Transverse colon (tissue), 4 donors: ENCODE measurements at places on chromosomes 1 and 21. TPM values are rescaled to one million over a fixed set of nuclear protein-coding genes. Genes with fewer than 3 reads are reported as not detected.

DNA sequence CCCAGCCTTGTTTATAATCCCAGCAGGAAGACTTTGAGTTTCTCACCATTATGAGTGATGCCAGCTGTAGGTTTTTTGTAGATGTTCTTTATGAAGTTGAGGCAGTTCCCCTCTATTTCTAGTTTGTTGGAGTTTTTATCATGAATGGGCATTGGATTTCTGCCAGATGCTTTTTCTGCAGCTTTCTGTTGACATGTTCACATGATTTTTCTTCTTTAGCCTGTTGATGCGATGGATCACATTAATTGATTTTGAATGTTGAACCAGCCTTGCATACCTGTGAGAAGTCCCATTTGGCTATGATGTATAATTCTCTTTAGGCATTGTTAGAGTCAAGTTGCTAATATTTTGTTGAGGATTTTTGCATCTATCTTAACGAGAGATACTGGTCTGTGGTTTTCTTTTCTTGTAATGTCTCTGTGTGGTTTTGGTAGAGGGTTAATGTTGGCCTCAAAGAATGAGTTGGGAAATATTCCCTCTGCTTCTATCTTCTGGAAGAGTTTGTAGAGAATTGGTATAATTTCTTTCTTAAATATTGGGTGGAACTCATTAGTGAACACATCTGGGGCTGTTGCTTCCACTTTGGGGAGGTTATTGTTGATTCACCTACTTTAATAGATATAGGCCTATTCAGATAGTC, 33.2 kb downstream of the ZBTB40 start:
- no peaks in the 10 kb centered on the region for H3K27me3 ChIP-seq
- no peak overlapping the region for H3K27ac ChIP-seq
- no peak overlapping the region for H3K4me3 ChIP-seq

- H3K27me3 ChIP-seq: no peaks in the 10 kb centered on the region
- DNase-seq: no peak
- no peak overlapping the region for H3K4me3 ChIP-seq
- H3K36me3 ChIP-seq: no peaks in the 10 kb centered on the region
- H3K4me1 ChIP-seq: no peaks in the 10 kb centered on the region
Measured at GRCh38 chr1:7587773-7588456, 183.2 kb upstream of the VAMP3 start.

DNA sequence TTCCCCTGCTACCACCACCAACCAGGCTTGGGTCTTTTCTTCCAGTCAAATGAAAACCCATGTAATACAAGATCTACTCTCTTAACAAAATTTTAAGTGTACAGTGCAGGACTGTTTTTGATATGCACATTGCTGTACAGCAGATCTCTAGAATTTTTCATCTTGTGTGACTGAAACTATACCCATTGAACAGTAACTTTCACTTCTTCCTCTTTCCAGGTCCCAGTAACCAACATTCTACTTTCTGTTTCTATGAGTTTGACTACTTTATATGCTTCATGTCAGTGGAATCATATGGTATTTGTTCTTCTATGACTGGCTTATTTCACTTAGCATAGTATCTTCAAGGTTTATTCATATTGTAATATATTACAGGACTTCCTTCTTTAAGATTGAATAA, 45.3 kb upstream of the PLPPR4 start:
- no peaks in the 10 kb centered on the region for H3K36me3 ChIP-seq
- no peaks in the 10 kb centered on the region for H3K27me3 ChIP-seq
- no peak overlapping the region for H3K27ac ChIP-seq
- no peak overlapping the region for H3K4me3 ChIP-seq
- H3K4me1 ChIP-seq: no peaks in the 10 kb centered on the region

- H3K4me1 ChIP-seq: peaks cover 34% of the 10 kb centered on the region
- DNase-seq: no peak
- H3K27ac ChIP-seq: peak overlapping the region; percentile 90
- peak overlapping the region; percentile 69 for H3K4me3 ChIP-seq
Measured at GRCh38 chr1:34858901-34859445, 576 bp downstream of the SMIM12 start.

- no peaks in the 10 kb centered on the region for H3K27me3 ChIP-seq
- peak overlapping the region; percentile 94 for H3K27ac ChIP-seq
- no peak for DNase-seq
- H3K4me1 ChIP-seq: peaks cover 23% of the 10 kb centered on the region
Measured at GRCh38 chr1:225921734-225922709, 2.0 kb downstream of the PYCR2 start.

GRCh38 chr1:30929944-30930525, 21.5 kb upstream of the SDC3 start:
- DNase-seq: no peak
- no peaks in the 10 kb centered on the region for H3K27me3 ChIP-seq
- H3K4me1 ChIP-seq: peaks cover 4% of the 10 kb centered on the region
- no peak overlapping the region for H3K4me3 ChIP-seq
- no peak overlapping the region for H3K27ac ChIP-seq

DNA sequence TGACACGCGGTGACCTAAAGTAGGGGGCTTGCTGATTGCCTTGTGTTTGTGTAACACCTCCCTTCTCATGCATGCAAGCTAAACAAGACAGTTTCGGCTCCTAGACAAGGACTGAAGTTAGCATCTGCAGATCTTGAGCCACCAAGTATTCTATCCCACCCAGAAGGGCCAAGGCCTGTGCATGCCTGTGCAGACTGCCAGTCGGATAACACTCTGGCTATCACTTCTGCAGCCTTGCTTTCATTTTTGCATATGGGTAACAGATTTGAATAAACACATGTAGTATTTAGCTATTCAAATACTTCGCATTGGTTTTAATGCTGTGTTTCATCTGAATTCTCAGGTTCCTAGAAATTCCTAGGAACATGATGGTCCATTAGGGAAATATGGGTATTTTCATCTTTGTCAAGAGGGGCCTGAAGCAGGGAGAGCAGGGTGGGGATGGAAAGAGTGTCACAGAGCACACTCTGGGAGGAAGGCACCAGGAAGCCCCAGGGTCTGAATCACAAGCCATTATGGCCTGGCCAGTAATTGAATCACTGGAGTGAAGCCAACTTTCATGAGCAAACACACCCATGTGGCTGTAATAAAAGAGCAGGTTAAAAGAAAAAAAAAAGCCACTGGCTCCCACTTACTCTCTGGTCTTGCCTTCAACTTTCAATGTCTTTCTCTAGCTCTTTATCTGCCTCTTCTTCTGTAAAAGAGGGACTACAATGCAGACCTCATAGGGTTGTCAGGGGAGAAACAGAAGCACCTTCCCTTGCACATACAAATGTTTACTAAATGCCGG, 28.3 kb downstream of the GADD45A start:
- peaks cover 60% of the 10 kb centered on the region for H3K4me1 ChIP-seq
- no peak overlapping the region for H3K4me3 ChIP-seq
- DNase-seq: peak; percentile 70
- H3K27me3 ChIP-seq: no peaks in the 10 kb centered on the region

GRCh38 chr1:112712191-112712590, 2.9 kb downstream of the PPM1J start:
- no peak overlapping the region for H3K4me3 ChIP-seq
- H3K27me3 ChIP-seq: no peaks in the 10 kb centered on the region
- no peak for DNase-seq
- peaks cover 30% of the 10 kb centered on the region for H3K4me1 ChIP-seq
- H3K36me3 ChIP-seq: no peaks in the 10 kb centered on the region
- H3K27ac ChIP-seq: no peak overlapping the region

GRCh38 chr1:20698195-20698910, 19.5 kb downstream of the KIF17 start:
- no peak overlapping the region for H3K27ac ChIP-seq
- H3K4me1 ChIP-seq: no peaks in the 10 kb centered on the region
- no peaks in the 10 kb centered on the region for H3K36me3 ChIP-seq
- no peak for DNase-seq
- no peak overlapping the region for H3K4me3 ChIP-seq

DNA sequence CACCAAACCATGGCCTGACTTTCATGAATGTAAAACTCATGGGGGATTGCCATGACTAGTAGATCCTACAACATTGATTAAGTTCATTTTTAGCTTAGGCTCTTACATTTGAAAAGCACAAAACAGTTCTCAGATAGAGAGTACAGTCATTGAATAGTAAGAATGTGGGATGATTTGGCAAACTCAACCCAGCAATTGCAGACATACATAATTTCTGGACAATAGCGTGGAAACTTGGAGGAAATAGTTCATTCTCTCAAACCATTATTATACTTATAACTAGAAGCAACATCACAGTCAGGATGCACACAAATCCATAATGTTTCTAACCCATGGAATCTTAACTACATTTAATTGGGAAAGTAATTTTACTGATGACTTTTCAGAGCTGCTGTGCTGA, 598.2 kb downstream of the LMO4 start:
- DNase-seq: no peak
- no peak overlapping the region for H3K4me3 ChIP-seq
- no peaks in the 10 kb centered on the region for H3K36me3 ChIP-seq

GRCh38 chr1:116737020-116737854, 17.0 kb upstream of the CD2 start:
- no peak overlapping the region for H3K4me3 ChIP-seq
- no peaks in the 10 kb centered on the region for H3K36me3 ChIP-seq
- no peaks in the 10 kb centered on the region for H3K27me3 ChIP-seq
- peak overlapping the region; percentile 31 for H3K27ac ChIP-seq

- no peaks in the 10 kb centered on the region for H3K36me3 ChIP-seq
- no peak overlapping the region for H3K4me3 ChIP-seq
- H3K4me1 ChIP-seq: no peaks in the 10 kb centered on the region
- H3K27ac ChIP-seq: no peak overlapping the region
Measured at GRCh38 chr1:77866296-77866695, 22.1 kb upstream of the NEXN start.

DNA sequence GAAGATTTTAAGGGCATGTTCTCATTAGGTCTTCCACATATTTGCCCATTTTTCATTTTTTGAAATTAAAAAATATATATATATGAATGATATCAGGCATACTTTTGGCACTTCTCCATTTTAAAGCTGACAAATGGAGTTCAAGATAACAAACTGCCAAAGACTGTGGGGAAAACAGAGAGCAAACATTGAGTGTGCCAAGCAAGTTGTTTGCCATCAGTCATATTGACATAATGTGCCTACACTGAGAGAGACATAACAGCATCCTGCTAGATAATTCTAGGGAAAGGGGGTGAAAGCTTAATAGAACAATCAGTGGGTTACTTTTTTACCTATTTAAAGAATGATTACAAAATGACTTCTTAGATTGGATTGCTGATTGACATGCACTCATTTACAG, 529.4 kb upstream of the CXADR start:
- no peak overlapping the region for H3K27ac ChIP-seq
- no peaks in the 10 kb centered on the region for H3K27me3 ChIP-seq
- no peak for DNase-seq

FABP3 gene
- total RNA-seq: not detected

SLC16A4 gene
- total RNA-seq: 3.7 TPM

FALEC gene
- not detected for total RNA-seq

ORC1 gene
- not detected for total RNA-seq
